ENCODE measurements at places on chromosomes 13 and 19.

DNA sequence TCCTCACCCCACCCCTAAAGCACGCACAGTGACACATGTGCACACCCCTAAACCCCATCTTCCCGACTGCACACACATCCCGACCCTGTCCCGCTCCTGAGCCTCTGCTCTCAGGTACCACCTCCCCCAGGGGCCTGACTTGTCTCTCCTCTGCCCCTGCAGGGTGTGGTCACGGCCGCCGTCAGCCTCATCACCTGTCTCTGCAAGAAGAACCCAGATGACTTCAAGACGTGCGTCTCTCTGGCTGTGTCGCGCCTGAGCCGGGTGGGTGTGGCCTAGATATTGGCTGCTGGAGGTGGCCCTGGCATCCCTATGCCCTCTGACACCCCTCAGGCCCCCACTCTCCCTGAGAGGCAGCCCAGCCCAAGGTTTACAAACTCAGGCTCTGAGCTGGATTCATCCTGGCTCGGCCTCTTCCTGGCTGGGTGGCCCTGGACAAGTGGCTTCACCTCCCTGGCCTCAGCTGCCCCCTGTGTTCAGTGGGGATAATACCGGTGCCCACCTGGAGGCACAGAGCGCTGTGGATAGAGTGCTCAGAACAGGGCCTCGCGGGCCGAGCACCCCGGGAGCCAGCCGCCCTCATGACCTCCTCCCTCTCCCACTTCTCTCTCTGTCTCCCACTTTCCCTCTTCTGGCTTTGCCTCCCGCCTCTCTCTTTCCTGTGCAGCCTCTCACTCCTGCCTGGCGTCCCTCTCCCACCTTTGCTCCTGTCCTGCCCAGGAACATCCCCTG is 20.1 kb downstream of the FUZ start:
- DNase-seq, result no peak

DNA sequence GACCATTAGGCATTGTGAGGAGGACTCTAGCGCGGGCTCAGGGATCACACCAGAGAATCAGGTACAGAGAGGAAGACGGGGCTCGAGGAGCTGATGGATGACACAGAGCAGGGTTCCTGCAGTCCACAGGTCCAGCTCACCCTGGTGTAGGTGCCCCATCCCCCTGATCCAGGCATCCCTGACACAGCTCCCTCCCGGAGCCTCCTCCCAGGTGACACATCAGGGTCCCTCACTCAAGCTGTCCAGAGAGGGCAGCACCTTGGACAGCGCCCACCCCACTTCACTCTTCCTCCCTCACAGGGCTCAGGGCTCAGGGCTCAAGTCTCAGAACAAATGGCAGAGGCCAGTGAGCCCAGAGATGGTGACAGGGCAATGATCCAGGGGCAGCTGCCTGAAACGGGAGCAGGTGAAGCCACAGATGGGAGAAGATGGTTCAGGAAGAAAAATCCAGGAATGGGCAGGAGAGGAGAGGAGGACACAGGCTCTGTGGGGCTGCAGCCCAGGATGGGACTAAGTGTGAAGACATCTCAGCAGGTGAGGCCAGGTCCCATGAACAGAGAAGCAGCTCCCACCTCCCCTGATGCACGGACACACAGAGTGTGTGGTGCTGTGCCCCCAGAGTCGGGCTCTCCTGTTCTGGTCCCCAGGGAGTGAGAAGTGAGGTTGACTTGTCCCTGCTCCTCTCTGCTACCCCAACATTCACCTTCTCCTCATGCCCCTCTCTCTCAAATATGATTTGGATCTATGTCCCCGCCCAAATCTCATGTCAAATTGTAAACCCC is 2.8 kb upstream of the CEACAM5 start:
- no peak for DNase-seq

GRCh38 chr13:75120085-75120484 is 361.9 kb downstream of the TBC1D4 start:
- no peak for DNase-seq

DNA sequence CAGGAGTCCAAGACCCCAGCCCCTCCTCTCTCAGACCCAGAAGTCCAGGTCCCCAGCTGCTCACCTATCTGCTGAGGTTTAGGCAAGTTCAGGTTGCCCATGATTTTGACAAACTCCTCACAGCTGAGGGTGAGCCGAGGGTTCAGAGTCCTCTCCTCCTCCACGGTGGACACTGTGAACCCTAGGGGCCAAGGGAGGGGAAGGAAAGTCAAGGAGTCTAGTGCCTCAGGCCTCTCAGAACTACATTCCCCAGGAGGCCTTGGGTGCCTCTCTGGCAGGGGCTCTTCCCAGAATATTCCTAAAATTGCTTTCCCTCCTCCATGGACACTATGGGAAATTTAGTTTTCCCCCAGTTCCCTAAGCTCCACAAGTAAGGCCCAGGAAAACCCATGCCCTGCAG is 3.3 kb upstream of the PHLDB3 start:
- no peak for DNase-seq

GRCh38 chr19:39497996-39498797 is 550 bp upstream of the DLL3 start:
- no peak for DNase-seq

- DNase-seq, result no peak
Observed at GRCh38 chr19:29882719-29883105, 59.3 kb upstream of the URI1 start.

GRCh38 chr13:19838865-19839275 is 24.6 kb downstream of the ZMYM5 start:
- no peak for DNase-seq

DNA sequence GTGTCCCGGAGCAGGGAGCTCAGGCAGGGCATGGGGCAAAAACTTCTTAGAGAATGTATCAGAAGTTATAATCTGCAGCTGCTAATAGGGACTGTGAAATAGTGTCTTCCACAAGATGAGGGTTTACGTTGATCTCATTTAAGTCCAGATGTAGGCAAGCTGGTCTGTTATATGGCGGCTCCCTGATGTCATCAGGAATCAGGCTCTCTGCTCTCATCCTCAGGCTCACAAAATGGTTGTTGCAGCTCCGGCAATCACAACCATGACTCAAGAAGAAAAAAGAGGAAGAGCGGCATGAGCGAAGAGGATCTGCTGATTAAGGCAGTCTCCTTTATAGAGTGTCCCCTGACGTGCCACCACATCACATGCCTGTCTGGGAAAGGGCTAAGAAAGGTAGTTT is 191.3 kb downstream of the KLF5 start:
- no peak for DNase-seq

DNA sequence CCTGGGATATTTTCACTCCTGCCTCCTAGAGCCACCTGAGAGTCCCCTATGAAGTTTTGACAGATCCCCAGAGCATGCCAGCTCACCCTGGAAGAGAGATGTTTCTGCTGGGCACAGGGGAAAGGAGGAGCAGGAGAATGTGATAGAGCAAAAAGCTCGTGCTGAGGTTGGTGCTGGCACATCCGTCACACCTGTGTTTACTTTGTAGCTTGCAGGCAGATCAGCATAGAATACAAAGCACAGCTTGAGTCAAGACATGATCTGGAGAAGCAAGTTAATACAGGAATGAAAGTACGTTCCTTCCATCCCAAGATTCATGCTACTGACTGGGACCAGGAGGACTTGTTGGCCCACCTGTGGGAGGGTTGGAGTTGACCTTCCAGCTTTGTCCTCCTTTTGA is 46.1 kb downstream of the HSPH1 start:
- DNase-seq, result no peak

Data from caudate nucleus (tissue), 63 donors.